Mesothelial cell of epicardium (in vitro differentiated cells): ENCODE measurements at places on chromosomes 2 and 18.

- no peak for DNase-seq
Observed at GRCh38 chr2:212915121-212915782, 236.2 kb downstream of the IKZF2 start.

DNA sequence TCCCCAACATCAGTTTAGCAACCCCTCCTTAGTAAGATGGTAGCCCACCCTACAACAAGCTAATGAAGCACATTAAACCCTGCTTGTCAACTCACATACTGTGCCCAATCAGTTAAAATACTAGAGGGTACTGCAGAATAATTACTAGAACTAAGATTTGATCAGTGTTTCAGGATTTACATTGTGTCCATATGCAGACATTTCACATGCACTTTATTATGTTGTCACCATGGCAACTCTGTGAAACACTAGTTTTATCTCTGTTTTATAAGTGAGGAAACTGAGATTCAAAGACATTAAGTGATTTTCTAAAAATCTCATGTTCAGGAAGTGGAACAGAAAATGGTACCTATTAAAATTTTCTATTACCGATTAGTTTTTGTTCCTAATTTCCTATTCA, 61.7 kb downstream of the CYBRD1 start:
- no peak for DNase-seq

GRCh38 chr2:143254110-143254509, 124.9 kb downstream of the ARHGAP15 start:
- DNase-seq, result no peak

- no peak for DNase-seq
Observed at GRCh38 chr18:62198259-62198658, 11.2 kb downstream of the RELCH start.

GRCh38 chr2:3001615-3002560, 375.7 kb downstream of the EIPR1 start:
- no peak for DNase-seq

DNA sequence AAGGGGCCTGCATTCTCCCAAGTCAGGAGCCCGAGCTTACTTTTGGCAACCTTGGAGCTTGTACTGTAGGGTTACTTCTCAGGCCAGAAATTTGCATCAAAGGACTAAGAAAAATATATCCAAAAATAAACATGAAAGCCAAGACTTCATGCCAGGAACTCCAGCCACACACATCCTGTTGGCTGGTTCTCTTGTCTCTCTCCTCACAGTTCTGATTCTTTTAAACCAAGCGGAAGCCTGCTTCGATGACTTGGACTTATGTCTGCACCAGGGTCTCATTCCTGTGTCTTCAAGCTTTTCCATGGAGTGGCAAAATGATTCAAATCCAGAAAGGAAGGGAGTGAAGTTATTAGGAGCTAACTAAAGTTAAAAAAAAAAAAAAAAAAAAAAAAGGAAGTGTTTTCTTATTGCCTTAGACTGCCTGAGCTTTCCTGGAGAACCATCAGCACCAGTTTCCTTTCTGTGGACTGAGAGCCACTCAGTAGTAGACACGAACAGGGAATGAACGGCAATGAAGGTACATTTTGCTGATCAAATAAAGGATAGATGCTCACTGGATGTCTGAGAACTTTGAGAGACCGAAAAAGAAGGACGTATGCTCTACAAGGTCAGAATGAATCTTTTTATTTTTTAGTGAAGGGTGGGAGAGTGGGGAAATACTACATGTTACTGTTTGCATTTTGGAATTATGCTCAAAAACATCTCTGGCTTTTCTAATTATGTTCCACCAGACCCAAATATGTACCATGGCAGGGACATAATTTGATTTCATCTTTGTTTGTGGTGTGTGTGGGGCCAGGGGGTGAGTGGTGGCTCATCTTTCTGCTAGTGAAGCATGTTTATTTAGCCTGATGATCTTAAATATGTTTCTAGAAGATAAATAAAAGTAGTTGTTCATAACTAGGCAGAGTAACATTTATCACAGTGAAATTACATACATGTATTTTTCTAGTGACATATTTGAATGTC, 86.0 kb downstream of the RAPGEF4 start:
- DNase-seq, result no peak

DNA sequence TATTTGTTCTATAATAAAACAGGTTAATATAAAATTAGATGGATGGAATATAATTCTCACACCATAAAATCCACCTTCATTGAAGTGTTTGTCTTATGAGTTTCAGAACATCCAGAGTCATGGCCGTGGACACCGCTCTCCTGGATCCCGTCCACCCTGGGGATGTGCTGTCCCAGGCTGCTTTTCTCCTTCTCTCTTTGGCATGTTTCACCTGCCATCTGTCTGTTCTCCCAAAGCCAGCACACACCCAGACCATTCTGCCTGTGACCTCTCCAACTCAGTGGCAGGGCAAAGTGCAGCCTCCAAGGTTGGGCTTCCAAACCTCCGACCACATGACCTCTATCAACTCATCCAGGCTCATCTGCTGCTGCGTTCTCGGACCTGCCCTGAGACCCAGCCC, 104.7 kb downstream of the MYT1L start:
- no peak for DNase-seq

DNA sequence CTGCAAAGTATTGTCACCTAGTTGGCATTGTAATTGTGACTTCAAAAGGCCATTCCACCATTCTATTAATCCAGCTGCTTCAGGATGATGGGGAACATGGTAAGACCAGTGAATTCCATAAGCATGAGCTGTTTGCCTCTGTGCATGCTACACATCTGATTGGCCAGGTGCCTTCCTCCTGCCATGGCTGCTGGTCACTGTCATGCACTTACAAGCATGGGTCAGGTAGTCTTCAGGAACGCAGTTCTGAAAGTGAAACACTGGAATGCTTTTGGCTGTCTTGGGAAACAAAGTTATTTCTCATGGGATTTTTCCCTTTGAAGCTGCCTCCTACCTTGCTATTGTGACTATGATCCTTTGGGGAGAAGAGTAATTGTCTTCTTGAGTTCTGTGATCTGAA, 267.6 kb downstream of the GBX2 start:
- no peak for DNase-seq

GRCh38 chr2:105748566-105748965, 3.9 kb downstream of the NCK2 start:
- DNase-seq, result no peak

DNA sequence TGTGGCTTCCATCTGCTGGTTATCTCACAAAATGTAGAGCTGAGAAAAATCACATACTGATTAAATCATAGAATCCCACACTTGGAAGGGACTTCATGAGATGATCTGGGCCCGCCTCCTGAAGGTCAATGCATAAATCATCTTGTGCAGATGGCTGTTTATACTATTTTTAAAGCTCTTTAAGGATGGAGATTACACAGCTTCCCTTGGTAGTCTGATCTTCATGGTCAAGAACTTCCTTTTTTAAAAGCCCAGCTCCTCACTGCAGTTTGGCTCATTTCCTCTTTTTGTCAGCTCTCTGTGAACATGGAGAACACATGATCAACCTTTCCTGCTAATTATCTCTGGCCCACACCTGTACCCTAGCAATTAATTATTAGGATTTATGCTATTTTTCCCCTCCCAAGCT, 25.9 kb downstream of the GCG start:
- DNase-seq, result no peak

DNA sequence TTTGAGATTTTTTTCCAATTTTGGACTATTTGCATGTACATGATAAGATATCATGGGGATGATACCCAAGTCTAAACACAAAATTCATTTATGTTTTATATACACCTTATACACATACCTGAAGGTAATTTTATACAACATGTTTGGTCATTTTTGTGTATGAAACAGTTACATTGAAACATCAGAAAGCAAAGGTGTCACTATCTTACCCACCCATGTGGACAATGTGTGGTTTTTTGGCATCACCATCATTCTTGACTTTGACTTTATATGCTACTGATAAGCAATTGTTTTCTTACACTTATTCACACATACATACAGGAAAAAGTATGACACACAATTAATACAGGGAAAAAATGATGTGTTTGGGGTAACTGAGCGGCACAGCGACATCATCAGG, 51.0 kb upstream of the ACVR1 start:
- no peak for DNase-seq

DNA sequence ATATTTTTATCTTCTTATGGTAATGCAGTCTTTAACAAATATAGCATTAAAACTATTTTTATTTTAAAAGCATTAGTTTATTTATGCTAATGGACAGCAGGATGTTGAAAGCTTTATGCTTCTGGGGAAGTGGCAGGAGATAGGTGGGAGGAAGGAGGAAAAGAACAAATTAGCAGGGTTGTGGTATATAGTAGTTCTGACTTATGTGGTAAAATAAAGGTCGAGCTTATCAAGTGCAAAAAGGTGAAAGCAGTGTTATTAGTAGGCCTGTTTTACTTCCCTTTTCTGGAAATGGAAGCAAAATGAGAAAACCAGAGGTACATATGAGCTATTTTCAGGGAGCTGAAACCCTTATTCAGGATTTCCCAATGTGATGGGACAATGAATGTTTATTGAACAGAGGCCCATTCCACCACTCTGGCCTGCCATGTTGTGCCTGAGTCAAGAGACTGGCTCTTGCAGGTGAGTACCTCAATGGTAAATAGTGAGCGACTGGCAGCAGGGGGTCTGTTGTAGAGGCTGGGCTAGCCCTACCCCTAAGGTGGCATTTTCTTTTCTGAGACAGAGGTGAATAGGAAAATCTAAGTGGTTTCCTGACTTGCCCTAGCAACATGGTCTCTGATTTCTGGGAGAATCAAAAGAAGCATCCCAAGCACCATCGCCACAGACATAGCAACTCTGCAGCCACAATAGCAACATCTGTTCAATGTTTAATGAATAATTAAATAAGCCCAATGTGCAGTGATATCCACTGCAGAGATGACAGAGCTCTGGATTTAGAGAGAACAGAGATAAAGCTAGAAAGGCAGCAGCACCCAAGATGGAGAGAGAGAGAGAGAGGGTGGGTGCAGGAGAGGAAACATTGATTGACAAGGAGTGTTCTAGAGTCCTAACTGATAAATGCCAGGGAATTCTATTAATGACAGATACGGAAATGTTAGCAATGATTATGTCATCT, 119.7 kb downstream of the UPP2 start:
- no peak for DNase-seq

DNA sequence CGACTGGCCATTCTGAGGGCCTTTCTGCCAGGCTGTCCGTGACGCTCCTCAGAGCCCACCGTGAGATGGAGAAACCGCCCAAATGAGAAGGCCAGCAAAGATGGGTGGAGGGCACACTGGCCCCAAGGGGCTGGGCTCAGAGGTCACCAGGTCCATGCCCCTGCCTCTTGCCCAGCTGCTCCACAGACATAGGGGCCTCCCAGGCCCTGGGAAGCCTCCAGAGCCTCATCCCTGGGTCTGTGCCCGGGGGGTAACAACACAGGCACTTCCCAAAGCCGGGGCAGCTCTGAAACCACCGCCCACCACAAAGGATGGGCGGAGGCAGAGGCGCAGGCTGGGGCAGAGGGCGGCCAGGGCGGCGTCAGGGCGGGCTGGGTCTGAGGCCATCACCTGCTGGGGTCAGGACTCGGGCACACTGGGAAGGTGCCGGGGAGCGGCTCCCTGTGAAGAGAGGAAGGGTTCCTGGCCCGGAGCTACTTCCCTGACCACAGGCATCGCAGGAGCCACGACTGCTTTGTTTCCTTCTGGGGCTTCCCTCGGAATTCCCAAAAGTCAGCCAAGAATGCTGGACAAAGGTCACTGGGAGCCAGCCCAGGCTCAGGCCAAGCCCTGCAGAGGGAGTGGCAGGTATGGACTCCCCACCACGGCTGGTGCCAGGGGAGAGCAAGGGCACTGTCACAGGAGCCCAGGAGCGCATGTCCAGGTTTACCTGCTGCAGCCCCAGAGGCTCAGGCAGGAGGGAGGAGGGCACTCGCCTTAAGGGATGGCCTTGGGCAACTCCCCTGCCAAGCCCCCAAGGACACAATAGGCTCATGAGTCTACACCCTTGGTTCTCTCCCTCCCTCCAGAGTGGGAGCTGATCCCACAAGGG, 9.4 kb downstream of the CYP26B1 start:
- DNase-seq, result peak; percentile 20
